ENCODE measurements at places on chromosomes 6 and 20.

- DNase-seq: no peak
These were observed 52.3 kb downstream of the HBS1L start for GRCh38 chr6:135002229-135002844.

DNA sequence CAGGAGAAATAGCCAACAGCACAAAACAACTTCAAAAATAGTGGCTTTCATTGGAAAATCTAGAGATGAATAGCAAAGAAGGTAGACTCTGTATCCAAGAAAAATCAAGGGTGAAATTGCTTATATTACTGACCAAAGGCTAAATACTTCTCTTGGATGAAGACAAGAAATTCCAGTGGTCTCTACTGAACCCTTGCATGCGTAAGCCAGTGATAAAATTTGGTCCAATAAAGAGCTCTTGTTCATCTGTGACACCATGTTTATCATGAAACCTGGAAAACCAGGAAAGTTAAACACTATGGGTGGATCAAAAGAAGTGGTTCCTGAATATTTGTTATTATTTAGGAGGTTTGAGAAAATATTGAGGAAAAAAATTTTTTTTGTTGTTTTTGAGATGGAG, 25.6 kb upstream of the SASH1 start:
- no peak for DNase-seq

GRCh38 chr6:125812394-125813292, 21.9 kb downstream of the NCOA7 start:
- DNase-seq: no peak

DNA sequence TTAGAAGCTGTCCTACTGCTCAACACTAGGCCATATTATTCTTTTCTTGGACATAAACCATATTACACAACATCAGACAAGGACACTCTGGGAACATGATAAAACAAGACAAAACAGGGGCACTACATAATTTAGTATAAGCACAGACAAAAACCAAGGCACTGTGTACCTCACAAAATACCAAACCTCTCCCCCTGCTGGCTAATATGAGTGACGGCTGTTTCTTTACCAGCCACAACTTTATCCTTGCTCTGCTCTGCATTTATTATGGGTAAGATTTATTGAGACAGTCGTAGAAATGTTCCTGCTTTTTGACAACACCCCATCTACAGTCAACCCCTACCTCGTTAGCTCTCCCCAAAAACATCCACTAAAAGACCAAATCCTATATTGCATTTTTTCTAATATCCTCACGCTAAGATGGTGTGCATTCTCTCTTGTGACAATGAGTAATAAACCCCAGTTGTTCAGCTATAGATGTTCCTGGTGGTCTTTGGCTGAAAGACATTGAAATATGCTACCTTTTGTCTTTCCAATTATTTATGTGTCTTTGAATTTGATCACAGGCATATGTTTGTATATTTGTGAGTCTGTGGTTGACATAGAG, 23.8 kb upstream of the POLR1H start:
- no peak for DNase-seq

GRCh38 chr6:52588087-52588709, 11.3 kb upstream of the TRAM2 start:
- DNase-seq: no peak

GRCh38 chr6:49457771-49458170, 5.3 kb downstream of the MMUT start:
- DNase-seq: no peak

- DNase-seq: no peak
These were observed 859.3 kb upstream of the FLRT3 start for GRCh38 chr20:15196547-15197255.

- peak; percentile 37 for DNase-seq
These were observed 38.5 kb downstream of the TPD52L1 start for GRCh38 chr6:125191916-125192609.

GRCh38 chr6:145850671-145851070, 36.1 kb upstream of the FBXO30 start:
- no peak for DNase-seq

DNA sequence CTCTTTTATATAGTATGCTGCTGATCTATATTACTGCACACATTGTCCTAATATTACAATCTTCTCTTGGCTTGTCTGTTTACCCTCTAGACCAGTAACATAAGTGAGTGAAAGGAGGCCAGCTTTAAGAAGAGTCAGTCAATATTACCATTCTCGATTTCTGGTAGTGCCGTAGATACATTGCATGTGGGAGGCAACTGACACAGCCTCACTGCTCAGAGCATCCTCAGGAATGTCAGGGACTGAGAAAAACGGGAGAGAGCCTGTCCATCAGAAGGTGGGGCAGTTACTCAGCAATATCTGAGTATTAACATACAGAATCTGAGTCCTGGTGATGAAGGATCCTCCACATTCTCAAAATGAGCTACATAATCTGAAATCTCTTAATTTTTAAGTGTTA, 259.9 kb downstream of the GJA1 start:
- no peak for DNase-seq

DNA sequence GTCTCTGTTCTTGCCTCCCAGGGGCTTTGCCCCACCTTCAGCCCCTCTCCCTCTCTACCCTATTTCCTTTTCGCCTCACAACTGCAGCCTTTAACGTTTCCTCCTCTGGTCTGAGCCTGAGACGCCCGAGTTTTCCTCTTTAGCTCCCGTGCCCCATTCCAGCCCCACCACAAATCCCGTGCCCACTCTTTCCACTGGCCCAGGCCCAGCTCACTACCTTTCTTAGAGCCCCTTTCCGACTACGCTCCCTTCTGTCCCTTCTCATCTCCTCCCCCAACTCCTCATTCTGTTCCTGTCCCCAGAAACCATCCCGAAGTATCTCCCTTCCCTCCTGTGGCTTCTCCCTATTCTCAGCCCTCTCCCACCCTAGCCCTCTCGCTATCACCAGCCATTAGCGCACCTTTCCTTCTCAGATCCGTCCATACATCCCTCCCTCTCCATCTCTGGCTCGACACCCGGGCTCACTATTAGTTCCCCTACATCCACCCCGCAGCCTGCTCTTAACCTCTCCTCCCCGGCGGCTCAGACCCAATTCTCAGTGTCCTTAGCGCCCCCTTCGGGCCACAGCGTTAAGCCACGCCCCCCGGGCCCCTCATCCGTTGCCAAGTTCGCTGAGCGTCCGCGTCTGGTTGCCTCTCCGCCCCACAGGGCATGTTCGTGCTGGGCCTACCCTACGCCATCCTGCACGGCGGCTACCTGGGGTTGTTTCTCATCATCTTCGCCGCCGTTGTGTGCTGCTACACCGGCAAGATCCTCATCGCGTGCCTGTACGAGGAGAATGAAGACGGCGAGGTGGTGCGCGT, 2.7 kb downstream of the SLC32A1 start:
- peak; percentile 94 for DNase-seq

DNA sequence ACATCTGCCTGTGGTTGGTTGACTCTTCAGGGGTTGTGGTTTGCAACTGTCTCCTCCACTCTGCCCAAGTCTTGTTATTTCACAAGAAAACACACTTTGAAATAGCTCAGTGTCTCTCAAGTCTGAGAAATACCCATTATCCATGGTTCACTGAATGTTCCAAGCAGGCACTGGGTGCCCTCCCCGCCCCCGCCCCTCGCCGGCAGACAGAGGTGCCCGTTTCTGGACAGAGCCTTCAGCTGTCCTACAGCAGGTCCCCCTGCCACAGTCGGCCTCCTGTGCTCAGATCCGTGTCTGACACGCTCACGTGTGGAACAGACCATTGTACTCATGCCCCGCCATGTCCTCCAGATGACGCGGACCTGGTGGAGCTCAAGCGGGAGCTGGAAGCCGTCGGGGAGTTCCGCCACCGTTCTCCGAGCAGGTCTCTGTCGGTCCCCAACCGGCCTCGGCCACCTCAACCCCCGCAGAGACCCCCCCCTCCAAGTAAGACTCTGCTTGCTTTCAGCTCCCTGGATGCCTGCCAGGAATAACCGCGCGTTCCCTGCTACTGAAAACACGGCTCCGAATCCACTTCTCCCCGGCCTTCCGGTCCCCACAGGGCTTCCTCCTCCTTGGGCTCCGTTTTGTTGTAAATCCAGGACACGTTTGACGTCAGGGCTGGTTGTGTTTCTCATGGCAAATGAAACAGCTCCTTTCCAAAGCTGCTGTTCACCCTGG, 81.4 kb downstream of the SERAC1 start:
- no peak for DNase-seq

DNA sequence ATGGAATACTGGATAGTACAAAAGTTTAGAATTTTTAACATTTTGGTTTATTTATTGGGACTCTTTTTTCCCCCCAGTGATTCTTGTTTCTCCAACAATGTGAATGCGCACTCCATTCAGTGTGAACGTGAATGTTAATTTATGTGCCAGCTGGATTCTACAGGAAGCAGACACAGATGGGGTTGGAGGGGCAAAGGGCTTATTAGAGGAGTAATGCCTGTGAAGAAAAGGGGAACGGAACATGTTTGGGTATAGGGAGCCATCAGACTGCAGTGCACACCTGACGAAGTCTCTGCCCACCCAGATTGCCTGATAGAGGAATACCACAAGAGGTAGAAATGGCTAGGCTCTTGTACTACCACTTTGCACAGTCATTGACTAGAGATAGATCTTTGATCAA, 48.2 kb downstream of the PTPRA start:
- no peak for DNase-seq

- DNase-seq: no peak
These were observed 25.9 kb downstream of the PPARD start for GRCh38 chr6:35368038-35368887.

- DNase-seq: no peak
These were observed 42.8 kb downstream of the FNDC1 start for GRCh38 chr6:159212028-159212427.

- no peak for DNase-seq
These were observed 669.4 kb downstream of the DHX35 start for GRCh38 chr20:39631557-39631956.

GRCh38 chr6:119676961-119677360, 327.4 kb upstream of the MAN1A1 start:
- no peak for DNase-seq

- DNase-seq: no peak
These were observed 43.6 kb downstream of the ZNF831 start for GRCh38 chr20:59207235-59207634.

DNA sequence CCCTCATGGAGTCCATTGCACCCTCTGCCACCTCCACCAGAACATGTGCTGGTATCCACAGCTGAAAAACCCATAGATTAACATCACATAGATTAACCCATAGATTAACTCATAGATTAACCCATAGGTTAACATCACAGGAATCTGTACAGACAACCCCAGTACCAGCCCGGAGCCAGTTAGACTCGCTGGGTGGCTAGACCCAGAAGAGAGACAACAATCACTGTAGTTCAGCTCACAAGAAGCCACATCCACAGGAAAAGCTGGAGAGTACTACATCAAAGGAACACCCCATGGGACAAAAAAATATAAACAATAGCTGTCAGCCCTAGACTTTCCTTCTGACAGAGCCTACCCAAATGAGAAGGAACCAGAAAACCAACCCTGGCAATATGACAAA, 25.1 kb downstream of the SERPINB9 start:
- DNase-seq: no peak

- DNase-seq: peak; percentile 83
These were observed 35.9 kb downstream of the PLCG1 start for GRCh38 chr20:41173161-41173721.

GRCh38 chr6:133410638-133411435, 169.7 kb downstream of the EYA4 start:
- no peak for DNase-seq

DNA sequence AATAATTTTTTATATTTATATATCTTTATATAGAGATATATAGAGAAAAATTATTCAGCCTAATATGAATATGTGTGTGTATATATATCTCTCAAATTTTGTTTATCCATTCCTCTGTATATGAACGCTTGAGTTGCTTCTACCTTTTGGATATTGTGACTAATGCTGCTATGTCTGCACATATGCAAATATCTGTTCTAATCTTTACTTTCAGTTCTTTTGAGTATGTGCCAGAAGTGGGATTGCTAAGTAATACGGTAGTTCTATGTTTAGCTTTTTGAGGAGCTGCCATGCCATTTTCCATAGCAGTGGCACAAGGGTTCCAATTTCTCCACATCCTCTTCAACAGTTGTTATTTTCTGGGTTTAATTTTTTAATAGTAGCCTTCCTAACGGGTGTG, 72.8 kb upstream of the CEP85L start:
- DNase-seq: no peak

DNA sequence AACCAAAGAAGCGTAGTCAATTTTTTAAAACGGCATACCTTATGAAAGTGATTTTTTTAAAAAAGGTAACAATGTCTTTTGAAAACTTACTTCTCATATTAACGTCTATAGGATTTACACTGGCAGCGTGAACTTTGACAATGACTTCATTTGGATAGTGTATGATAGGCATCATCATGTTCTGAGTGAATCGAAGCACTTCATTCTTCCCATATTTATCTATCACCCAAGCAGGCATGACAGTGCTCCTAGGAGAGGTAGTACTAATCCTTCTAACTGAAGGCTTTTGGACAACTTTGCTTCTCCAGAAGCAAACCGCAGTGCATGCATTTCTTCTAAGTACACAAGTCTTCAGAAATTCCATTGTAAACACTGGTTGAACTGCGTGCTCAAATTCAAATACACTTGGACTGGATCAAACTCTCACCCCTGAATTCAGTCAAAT, 618 bp downstream of the RTN4IP1 start:
- no peak for DNase-seq

- DNase-seq: peak; percentile 21
These were observed 611 bp upstream of the RAB22A start for GRCh38 chr20:58308680-58309527.

- DNase-seq: no peak
These were observed 188.8 kb downstream of the EDN1 start for GRCh38 chr6:12478921-12479320.

GRCh38 chr6:715709-716491, 23.0 kb upstream of the EXOC2 start:
- DNase-seq: no peak

GRCh38 chr20:45944151-45944964, 9.9 kb downstream of the PCIF1 start:
- no peak for DNase-seq

GRCh38 chr6:99492092-99492491, 23.1 kb downstream of the USP45 start:
- no peak for DNase-seq

DNA sequence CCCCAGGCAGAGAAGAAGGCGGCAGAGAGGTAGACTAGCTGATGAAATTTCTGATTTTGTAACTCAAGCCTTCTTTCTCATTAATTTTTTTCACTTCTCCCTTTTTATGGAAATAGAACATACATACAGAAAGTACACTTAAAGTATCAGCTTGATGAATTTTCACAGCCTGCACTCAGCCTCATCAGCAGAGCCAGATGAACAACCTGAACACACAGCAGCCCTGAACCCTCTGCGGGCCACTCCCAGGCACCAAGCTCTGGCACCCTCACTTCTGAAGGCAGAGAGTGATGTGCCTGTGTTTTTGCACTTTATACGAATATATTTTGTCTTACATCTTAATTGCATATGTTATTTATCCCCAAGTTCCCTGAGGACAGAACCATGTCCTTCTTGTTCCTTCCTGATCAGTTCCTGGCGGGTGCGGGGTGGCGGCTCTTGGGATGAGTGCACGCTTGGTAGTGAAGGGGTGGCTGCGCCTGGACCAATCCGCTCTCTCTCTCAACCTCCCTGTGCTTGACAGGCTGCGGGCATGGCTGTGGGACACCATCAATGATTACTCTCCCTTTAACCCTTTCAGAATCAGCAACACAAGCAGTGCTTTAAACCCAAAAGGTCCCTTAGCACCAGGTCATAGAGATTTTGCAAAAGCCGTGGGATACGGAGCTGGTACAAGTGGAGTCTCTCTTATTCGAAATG, 34.8 kb upstream of the AFDN start:
- no peak for DNase-seq

All from endothelial cell (in vitro differentiated cells).